Activated CD8-positive, alpha-beta memory T cell treated with anti-CD3 and anti-CD28 coated beads, Interleukin-2, amount 50 U/mL, for 48 hours (primary cell): ENCODE measurements at places on chromosomes 7 and 10.

DNA sequence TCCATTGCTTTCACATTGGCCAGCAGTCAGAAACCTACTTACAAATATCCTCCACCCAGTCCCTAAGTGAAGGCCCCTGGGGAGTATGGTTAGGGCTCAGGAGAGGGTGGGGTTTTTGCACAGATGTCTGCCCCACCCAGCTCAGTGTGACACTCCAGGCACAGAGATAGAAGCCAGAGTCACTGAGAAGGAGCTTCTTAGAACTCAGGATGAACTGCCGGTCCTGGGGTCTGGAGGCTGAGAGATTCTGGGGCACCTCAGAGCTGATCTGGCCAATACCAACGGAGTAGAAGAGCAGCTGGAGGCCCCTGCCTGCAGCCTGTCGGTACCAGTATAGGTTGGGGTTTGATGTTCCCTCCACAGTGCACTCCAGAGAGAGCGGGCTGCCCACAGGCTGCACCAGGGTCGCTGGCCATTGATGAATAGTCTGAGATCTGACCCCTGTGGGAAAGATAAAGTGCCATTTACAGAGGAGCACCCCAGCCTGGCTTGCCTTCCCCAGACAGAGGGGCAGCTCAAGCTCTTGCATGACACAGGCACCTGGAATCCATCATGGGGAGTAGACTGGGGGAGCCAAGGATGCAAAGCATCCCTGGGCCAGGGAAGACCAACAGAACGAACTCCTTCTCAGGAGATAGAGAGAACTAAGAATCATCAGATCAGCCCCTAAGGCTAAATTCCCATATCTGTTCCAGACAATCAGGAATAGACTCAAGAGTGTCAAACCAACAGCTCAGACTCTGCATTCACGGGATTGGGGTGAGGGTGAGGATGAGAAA lies 41.9 kb downstream of the PRSS2 start:
- peak; percentile 49 for DNase-seq

DNA sequence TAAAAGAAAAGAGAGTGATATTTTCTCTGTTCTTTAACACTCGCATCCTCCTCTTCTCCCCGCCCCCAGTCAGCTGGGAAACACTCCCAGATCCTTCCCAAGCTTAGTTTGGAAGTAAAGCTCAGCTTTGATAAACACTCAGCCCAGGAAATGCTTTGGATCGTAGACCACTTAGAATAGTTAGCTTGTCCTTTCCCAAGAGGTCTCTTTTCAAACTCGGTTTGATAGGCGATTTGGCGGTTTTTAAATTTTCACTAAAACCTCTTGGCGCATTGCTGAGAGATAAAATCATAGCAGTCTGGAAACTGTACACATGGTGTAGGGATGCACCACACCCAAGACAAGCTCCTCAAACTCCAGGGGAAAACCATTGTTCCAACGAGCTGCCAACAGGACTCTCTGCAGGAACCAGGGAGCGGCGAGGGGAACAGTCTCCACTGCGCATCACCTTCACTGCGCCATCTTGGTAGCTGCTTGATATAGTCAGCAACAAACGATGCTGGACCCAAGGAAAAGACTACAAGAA lies 22.3 kb downstream of the SMURF1 start:
- DNase-seq: no peak

DNA sequence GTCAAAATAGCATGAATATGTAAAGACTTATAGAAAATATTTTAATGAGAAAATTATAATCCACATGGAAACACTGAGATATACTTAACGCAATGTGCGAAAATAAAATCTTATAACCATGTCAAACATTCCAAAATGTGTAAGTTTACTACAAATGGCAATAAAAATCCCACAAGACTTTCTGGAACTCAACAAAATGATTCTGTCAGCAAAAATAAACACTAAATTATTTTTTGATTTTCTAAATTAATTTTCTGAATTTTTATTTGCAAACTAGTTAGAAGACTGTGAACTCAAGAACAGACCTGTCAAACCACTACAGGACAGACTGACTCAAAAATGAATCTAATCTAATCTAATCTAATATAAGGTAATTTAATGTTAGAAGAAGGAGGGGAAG lies 160.8 kb upstream of the KCTD7 start:
- DNase-seq: no peak

DNA sequence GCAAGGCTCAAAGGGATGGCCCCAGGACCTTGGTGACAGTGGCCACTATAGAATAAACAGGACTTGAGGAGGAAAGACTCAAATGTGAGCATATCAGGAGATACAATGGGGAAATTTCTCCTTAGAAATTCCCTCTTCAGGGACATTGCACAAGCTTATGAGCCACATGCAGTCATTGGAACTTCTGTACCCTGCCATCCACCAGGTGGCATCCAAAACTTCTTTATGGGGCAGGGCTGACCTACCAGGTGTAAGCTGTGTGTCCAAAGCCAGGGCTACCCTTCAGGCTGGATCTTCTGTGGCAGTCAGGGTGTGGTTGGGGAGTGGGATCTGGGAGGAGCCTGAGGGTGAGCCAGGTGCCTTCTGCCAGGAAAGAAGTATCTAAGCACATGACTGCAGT lies 36.6 kb upstream of the LRRC18 start:
- DNase-seq: no peak

DNA sequence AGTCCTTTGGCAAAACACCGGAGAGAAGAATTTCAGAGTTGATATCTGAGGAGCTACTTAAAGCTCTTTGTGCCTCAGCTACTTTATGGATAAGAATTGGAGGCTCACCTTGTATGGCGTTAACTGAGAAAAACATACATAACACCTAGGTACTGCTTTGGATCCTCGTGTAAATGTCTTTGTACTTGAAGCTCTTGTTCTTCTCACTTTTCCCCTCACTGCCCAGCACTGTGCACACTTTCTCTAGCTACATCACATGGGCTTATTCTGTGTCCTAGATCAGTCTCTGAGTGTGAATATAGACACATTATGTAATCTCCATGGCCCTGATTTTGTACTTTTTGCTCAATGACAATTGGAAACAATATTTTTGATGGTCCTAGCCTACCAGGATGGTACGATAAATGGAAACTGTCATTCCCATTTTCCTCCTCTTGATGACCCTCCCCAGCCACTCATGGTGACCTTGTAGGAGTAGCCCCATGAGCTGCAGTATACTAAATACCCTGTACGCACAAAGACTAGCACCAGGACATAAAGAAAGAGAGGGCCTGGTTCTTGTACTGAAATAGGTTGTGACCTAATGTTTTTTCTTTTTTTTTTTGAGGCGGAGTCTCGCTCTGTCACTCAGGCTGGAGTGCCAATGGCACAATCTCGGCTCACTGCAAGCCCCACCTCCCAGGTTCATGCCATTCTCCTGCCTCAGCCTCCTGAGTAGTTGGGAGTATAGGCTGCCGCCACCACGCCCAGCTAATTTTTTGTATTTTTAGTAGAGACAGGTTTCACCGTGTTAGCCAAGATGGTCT lies 22.1 kb downstream of the STAMBPL1 start:
- no peak for DNase-seq

DNA sequence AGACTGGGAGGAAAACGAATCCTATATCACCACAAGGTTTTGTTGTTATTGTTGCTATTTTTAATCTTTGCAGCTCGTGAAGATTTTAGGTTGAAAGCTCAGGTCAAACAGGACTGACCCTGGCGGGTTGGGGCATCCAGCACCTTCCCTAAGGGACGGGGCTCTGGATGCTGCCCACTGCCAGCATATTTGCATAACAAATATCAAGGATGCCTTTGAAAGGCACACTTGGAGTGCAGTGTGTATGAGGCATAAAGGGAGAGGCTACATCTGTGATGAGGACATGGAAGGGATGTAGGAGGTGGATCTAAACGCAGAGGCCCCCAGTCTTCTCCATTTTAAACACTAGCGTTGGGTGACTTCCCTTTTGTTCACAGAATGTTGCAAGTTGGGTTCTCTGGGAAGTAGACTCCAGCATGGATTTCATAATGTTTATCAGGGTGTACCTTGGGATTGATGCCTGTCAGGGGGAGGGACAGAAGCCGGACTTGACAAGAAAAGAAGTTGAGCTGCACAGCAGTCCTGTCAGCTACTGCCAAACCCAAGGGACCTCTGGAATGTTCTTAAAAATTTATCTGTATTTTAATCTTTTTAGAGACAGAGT lies 181.1 kb upstream of the IMMP2L start:
- no peak for DNase-seq

DNA sequence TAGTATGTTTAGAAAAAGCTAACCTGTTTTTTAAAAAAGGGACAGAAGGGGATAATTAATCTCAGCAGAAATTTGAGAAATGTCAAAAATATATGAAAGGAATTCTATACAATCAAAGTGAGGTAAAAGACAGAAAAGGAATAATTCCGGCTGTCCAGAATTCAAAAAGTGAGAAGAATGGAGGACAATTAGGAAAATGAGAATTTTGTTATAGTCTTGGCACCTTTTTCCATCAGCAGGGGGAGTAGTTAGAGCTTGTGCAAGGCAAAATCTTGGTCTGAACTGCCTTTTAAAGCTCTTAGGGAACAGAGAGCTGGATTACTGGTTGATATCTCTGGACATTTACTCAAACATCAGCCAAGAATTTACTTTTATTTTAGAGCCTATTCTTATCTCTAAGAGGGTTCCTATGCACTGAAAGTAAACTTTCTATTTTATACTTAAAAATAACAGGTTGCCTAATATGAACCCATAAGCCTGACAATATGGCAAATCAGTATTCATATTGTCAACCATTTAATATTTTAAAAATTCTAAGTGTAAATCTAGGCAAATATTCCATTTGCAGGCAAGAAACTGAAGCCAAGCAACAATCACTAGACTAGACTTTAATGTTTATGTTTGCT lies 185.6 kb downstream of the ANK3 start:
- DNase-seq: no peak

DNA sequence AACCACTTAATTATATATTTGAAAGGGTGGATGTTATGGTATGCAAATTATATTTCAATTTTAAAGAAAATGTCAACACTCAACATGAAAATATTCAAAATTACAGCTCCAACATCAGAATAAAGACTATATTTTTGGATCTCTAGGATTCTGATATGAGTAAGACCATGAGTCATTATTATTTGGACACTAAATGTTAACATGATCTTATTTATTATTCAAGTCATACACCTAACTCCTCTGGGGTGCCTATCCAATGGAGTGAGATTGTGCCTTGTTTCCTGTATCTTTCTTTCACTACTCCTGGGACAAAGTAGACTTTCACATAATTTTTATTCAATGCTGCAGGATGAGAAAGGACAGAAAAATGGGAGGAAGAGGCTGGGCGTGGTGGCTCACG lies 135.2 kb upstream of the PRSS1 start:
- no peak for DNase-seq

DNA sequence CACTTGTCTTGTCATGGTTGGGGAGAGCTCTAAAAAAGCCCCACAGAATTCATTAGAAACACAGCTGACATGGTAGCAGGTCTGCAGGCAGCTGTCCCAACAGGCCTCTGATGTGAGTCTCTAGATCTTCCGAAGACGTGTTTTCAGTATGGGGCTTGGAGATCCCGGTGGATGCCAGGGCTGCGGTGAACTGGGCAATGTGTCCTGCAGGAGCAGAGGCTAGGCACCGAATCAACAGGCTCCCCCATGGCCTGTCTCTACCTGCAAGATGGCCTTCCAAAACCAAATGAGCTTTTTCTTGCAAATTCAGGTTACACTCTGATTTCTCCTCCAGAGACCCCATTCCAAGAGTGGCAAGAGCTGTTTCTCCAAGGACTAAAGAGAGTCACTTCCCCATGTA lies 2.9 kb downstream of the CPXM2 start:
- no peak for DNase-seq

GRCh38 chr10:43943818-43944360 lies 295.2 kb upstream of the ZNF32 start:
- peak; percentile 29 for DNase-seq

GRCh38 chr10:12350925-12351324 lies 1.6 kb downstream of the CAMK1D start:
- no peak for DNase-seq

GRCh38 chr7:39365751-39366295 lies 200.4 kb upstream of the YAE1 start:
- no peak for DNase-seq

DNA sequence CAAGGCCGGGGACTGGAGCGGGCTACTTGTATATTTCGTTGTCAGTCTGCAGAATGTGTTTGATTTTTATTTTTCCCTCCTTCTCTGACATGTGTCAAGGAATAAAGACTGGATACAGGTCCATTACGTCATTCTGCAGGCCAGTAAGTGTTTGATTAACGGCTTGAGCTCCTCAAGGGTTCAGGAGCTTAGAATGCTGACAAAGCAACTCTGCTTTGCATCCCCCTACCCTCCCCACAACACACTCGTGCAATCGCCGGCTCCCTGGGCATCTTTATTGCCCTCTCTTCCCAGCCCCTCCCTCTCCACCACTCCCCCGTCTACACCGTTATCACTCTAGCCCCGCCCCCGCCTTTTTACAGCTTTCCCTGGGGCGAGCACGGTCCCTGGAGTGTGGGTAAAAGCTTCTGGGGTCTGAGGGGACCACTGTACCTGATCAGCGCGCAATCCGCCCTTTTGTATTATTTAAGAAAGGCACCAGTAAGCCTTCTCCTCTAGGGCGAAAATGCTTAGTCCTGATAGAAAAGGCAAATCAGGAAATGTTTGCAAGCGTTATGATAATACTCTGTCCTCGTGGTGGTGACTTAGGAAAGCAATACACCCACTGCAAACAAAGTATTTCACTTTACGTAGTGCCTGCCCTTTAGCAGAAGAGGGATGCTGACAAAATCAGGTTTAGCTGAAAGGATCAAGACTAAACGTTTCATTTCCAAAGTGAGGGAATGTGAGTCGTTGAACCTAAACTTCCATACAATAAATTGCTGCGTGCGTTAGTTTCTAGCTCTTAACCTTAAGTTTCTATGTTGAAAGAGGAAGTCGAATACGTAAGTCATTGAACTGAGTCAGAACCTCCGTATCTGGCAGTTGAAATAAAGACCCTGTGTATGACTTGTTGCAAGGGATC lies 1.4 kb upstream of the CREB5 start:
- peak; percentile 54 for DNase-seq

- no peak for DNase-seq
These were observed 212.4 kb upstream of the CACNA2D1 start for GRCh38 chr7:82655965-82656364.

GRCh38 chr10:126463286-126463685 lies 75.0 kb upstream of the ADAM12 start:
- no peak for DNase-seq

DNA sequence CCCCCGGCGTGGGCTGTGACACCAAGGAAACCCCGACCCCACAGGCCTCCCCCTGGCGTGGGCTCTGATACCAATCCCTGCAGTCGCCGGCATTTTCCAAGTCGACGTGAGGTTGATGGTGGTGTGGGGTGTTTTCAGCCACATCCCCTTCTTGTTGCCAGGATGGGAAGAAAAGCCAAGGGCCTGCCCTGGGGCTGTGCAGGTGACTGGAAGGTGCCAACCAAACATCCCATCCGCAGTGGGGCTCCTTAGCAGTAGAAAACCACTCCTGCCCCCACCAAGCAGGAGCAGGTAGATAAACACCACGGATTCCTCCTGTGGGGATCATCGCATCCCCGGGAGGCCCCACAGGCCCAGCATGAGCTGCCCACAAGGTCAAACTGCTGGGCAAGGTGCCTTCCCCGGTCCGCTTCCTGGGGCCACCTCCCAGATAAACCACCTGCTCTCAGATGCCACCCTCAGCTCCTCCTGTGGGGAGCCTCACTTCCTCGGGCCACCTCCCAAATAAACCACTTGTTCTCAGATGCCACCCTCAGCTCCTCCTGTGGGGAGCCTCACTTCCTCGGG lies 88.5 kb upstream of the DIP2C start:
- DNase-seq: no peak

- no peak for DNase-seq
These were observed 4.5 kb upstream of the CHST15 start for GRCh38 chr10:124097883-124098282.

GRCh38 chr7:116799916-116800315 lies 62.5 kb upstream of the CAPZA2 start:
- no peak for DNase-seq
